NCI-H774 (cell line): ENCODE measurements at places on chromosomes 5 and 9.

- no peak for DNase-seq
Observed at GRCh38 chr9:100729336-100729895, 151.5 kb downstream of the CAVIN4 start.

DNA sequence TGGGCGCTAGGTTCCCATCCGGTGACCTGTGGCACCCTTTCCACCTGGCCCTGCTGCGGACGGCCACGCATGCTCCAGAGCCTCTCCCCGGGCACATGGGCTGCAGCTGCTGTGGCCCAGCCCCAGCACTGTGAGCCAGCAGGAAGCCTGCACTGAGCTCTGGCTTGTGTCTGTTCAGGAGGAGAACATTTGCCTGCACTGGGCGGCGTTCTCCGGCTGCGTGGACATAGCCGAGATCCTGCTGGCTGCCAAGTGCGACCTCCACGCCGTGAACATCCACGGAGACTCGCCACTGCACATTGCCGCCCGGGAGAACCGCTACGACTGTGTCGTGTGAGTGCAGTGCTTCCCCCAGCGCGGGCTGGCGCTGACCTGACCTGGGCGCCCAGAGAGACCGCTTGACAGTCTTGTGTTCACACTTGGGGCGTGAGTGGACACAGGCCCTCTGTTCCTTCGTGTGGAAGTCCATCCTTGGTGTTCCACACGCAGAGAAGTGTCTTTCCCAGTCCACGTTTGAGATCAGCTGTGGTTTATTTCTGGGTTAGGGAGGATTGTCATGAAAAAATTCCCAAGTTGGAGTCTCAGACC, 66.2 kb upstream of the CACNA1B start:
- no peak for DNase-seq

GRCh38 chr5:79576606-79577289, 35.5 kb upstream of the TENT2 start:
- no peak for DNase-seq

GRCh38 chr5:122436615-122437014, 124.6 kb downstream of the SNCAIP start:
- DNase-seq = no peak

GRCh38 chr5:142819292-142819691, 49.1 kb downstream of the ARHGAP26 start:
- DNase-seq = no peak

DNA sequence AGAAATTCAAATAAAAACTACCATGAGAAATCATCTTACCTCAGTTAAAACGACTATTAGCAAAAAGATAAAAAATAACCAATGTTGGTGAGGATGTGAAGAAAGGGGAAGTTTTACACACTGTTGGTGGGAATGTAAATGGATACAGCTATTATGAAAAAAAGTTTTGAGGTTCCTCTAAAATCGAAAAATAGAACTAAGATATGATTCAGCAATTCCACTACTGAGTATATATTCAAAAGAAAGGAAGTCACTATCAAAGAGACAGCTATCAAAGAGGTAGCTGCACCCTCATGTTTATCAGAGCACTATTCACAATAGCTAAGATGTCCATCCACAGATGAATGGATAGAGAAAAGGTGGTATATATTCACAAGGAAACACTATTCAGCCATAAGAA, 1888.4 kb downstream of the MAT2B start:
- no peak for DNase-seq

DNA sequence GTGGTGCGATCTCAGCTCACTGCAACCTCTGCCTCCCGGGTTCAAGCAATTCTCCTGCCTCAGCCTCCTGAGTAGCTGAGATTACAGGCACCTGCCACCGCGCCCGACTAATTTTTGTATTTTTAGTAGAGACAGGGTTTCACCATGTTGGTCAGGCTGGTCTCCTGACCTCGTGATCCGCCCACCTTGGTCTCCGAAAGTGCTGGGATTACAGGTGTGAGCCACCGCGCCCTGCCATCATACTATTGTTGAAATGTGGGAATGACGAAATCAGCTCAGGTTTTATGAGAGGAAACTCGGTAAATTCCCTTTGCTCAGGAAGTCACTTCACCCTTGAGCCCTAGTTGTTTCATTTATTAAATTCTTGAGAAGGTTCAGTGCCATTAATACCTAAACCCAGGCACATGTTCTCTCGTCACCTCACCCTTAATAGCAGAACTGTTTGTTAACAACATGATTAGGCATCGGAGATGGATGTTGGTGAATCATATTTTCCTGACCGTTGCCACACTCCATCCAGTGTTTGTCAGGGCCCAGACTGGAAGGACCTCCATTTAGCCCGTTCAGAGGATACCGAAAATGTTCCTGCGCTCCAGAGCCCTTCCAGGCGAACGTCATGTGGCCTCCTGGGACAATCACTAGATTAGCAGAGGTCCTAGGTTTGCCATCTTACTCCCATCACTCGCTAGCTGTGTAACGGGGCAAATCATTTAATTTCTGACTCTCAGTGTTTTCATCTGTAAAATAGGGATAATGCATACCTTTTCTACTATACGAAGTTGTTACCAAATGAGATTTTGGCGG, 20.0 kb upstream of the CREBRF start:
- DNase-seq = no peak

GRCh38 chr5:30063503-30063902, 1130.0 kb upstream of the CDH6 start:
- DNase-seq = no peak

- peak; percentile 74 for DNase-seq
Observed at GRCh38 chr9:136488247-136489214, 5.7 kb upstream of the SEC16A start.

GRCh38 chr5:54545796-54546195, 28.2 kb downstream of the SNX18 start:
- no peak for DNase-seq

- DNase-seq = no peak
Observed at GRCh38 chr5:83281658-83282057, 189.9 kb upstream of the VCAN start.

GRCh38 chr5:6859023-6859422, 145.8 kb downstream of the TENT4A start:
- DNase-seq = no peak
